NCI-H2107 (cell line): ENCODE measurements at places on chromosomes 12 and 14.
A peak's percentile ranks its signal among the peaks of the same experiment; 100 is the strongest.

DNA sequence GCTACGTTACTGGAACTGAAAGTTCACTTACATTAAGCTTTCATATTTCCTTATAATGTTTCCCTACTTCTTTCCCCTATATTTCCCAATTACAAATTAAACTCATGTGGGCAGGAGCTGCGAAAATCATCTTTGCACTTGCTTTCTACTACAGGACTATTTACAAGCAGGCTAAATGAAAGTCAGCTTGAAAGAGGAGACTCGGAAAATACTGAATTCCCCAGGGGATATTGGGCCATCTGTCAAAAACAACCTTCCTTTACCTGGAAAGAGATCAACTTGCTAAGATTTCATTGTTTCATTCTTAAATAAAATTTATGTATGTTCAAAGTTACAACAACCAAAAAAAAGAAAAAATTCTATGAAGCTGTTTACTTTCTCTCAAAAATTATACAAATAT is 92.8 kb upstream of the BBS10 start:
- DNase-seq: no peak

- peak; percentile 95 for DNase-seq
Measured at GRCh38 chr14:98633380-98633779, 638.6 kb downstream of the BCL11B start.

- no peak for DNase-seq
Measured at GRCh38 chr14:59529189-59529588, 44.9 kb downstream of the JKAMP start.

DNA sequence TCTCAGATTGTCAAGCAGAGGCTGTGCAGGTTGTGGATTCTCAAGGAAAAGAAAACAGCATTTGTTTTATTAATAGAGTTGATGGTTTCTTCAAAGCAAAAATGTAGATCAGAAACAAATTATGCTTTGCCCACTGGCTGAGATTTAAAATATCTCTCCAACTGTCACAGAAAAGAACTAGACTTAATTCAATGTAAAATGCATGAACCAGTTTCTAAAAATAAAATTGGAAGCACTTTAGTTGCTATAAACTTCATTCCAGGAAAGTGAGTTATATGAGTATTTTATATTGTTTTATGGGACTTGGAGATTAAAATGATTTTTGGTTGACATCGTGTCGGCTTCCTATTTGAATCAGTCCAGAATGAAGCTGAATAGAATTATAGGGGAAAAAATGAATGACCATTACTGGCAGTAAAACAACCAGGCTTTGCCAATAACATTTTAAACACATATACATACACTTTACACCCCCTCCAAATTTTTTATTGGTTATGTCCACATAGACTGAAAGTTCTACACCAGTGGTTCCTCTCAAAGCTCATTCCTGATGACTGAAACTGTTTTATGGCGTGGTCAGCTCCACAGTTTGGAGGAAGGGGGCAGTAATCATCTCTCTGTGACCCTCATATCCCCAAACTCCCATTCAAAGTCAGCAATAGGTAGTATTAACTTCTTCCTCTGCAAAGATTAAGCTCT is 55.5 kb upstream of the DAAM1 start:
- no peak for DNase-seq

DNA sequence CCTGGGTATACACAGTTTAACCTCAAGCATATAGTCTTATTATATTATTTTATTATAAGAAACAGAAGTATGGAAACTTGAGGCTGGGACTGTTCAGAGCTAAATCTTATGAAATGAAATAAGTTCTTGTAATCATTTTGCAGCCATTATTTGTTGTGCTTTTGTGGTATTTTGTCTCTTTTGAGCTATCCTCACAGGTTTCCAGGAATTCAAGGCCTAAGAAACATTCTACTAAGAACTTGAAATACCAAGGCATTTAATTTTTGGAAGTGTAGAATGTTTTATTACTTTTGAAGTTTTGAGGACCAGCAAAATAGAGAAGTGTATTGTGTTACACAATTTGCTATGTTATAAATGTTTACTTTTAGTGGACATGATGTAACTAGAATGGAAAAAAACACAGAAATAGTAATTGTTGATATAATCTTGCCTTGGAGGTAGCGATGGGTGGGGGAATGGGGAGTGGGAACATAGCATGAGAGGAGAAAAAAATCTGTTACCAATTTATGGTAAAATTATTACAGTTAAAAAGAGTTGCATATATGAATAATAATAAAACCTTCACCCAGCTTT is 81.7 kb downstream of the CRADD start:
- no peak for DNase-seq

DNA sequence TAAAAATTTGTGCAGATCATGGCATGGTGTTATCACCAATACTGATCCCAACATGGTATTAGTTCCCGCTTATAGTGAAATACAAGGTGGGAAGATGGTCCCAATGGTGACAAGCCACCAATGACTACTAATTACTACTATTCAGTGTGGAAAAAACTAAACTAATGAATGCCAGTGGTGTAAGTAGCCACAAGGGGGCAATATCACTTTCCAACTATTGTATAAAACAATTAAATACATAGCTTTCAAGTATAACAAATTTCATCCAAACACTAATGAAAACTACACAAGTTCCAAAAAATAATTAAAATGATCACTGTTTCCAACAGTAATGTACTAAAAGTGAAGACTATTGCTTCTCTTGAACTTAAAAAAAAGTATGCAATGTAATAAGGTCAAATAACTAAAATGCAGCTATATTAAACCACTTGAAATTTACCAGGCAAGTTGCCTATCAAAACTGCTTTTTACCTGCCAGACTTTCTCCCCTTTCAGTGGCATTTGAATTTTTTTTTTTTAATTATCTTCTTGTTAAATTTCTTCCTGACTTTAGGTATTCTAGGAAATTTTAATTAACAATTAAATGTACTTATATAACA is 58.0 kb downstream of the PAPLN start:
- DNase-seq: peak; percentile 13

DNA sequence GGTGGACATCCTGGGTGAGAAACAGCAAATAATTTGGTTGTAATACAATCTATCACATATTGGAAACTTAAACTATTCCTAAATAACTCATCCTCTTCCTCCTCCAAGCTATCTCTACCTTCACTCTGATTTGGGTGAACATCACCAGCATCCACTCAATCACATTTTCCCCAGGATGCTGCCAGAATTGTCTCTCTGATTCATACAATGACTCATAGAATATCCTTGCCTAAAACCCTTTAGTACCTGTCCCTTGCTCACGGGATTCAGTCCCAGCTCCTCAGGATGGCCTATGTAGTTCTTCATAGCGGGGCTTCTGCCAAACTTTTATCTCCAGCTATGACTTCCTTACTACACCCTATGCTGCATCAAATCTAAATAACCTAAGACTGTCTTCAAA is 146.8 kb downstream of the EMP1 start:
- no peak for DNase-seq

DNA sequence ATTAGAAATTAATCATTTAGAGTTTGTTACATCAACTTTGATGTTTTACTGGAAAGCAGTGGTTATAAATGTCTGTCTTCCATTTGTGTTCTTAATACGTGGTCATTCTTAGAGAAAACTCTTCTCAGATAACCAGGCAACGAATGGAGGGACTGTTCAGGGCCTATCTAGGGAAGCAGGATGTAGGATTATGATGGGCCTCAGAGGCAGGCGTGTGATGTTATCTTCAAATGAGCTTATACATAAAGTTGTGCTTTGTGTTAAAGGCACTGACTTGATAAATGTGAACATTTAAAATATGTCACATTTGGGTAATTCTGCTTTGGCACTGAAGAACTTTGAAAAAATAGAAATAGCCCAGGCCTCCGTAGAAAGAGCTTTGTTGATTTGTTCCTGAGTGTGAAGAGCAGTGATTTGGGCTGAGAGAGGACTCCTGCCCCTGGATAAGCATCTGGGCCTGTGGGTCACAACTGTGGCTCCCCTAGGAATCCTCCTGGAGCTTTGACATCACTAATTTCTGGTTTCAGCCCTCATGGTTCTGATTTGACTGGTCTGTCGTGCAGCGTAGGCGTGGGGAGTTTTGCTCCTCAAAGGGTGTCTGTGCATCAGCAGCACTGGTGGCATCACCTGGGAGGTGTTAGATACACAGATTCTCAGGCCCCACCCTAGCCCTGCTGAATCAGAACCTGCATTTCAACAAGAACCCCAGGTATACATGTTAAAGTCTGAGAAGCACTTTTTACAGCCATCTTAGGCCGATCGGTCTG is 55.4 kb downstream of the SAMD4A start:
- no peak for DNase-seq

- DNase-seq: no peak
Measured at GRCh38 chr14:29092121-29092520, 325.5 kb downstream of the FOXG1 start.

- no peak for DNase-seq
Measured at GRCh38 chr12:131990980-131991305, 41.2 kb downstream of the EP400 start.

- no peak for DNase-seq
Measured at GRCh38 chr12:129696926-129697325, 206.9 kb downstream of the TMEM132D start.

GRCh38 chr12:92571169-92571568 is 131.6 kb upstream of the PLEKHG7 start:
- no peak for DNase-seq

- DNase-seq: no peak
Measured at GRCh38 chr14:54483073-54483745, 5.6 kb downstream of the GMFB start.

GRCh38 chr12:89051065-89051677 is 301.1 kb downstream of the DUSP6 start:
- DNase-seq: peak; percentile 46

GRCh38 chr14:105187116-105187515 is 6.0 kb upstream of the NUDT14 start:
- no peak for DNase-seq

- no peak for DNase-seq
Measured at GRCh38 chr12:121175383-121176119, 34.4 kb upstream of the P2RX4 start.

- no peak for DNase-seq
Measured at GRCh38 chr12:3098436-3098835, 21.3 kb downstream of the TSPAN9 start.

- no peak for DNase-seq
Measured at GRCh38 chr12:95739561-95740313, 50.8 kb downstream of the NTN4 start.

- no peak for DNase-seq
Measured at GRCh38 chr12:65311260-65311659, 32.8 kb downstream of the MSRB3 start.

GRCh38 chr12:46160101-46160980 is 108.5 kb downstream of the SLC38A1 start:
- peak; percentile 59 for DNase-seq
